ENCODE measurements at places on chromosomes 5 and 9.
A peak's percentile ranks its signal among the peaks of the same experiment; 100 is the strongest.

DNA sequence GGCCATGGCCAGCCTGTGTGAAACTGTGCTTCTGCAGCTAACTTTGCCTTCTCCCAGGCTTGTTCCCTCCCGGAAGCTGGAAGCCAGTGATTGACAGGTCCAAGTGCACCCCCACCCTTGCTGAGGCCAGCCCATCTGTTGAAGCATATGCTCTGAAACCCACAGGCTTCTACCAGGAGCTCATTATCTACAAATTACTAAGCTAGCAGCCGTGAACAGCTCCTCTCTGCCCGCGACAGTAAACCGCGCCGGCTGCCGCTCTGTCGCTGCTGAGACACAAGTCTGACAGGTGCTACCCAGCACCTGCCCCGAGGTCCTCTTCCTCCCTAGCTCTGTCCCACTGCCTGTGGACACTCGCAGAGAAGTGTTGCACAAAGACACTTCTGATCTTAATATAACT is 490.9 kb downstream of the GADD45G start:
- DNase-seq: peak; percentile 8

DNA sequence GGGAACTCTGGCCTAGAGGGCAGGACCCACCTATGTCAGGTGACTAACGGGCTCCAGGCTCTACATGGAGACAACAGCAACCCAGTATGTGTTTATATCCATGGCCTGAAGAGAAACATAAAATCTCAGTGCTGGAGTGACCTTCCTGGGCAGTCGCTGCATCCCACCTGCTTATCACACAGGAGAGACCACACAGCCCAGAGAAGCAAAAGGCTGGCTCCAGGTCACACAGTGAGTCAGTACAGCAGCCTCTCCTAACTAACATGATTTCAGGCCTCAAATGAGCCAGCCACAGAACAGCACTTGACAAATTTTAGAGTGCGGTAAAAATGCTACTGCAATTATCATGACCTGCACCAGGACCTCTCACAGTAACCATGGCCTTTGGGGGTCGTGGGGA is 54.0 kb upstream of the TGFBR1 start:
- no peak for DNase-seq

DNA sequence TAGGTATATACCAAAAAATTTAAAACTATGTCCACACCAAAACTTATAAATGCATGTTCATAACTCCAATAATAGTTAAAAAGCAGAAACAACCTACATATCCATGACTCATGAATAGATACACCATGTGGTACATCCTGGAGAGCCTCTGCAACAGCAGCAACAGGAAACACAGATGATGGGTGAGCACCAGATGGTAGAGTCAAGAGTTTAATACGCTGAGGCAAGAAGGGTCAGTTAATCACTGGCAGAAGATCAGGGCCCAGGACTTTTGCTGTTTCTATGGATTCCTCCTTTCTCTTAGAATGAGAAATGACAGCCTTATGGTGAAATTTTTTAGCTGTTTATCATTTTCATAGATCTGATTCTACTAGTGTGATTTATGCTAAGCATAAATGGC is 351.8 kb upstream of the ADAMTSL1 start:
- no peak for DNase-seq

GRCh38 chr5:5080790-5081189 is 59.3 kb upstream of the ADAMTS16 start:
- no peak for DNase-seq

- no peak for DNase-seq
Measured at GRCh38 chr5:59843511-59844213, 49.9 kb downstream of the PDE4D start.

GRCh38 chr5:35777358-35778087 is 79.2 kb upstream of the IL7R start:
- DNase-seq: peak; percentile 63

GRCh38 chr5:14869668-14870164 is 1.9 kb downstream of the ANKH start:
- peak; percentile 59 for DNase-seq

GRCh38 chr9:95057101-95057500 is 260.4 kb downstream of the FANCC start:
- no peak for DNase-seq

DNA sequence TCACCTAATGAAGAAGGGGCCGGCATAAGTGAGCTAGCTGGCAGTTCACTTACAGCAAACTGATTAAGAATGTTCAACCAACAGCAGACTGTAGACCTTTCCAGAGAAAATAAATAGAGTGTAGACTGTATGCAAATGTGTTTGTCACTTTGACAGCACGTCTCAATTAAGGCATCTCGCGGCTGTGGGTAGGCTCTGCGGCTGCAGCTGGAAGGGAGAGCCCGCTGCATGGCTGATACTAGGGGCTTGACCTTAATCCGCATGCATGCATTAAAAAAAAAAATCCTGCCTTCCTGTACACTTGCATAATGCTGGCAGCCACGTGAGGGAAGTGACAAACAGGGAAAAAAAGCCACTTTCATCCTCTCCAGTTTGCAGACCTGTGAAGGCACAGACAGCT is 82.3 kb downstream of the CRB2 start:
- no peak for DNase-seq

GRCh38 chr5:87781976-87782375 is 369.2 kb upstream of the CCNH start:
- no peak for DNase-seq

DNA sequence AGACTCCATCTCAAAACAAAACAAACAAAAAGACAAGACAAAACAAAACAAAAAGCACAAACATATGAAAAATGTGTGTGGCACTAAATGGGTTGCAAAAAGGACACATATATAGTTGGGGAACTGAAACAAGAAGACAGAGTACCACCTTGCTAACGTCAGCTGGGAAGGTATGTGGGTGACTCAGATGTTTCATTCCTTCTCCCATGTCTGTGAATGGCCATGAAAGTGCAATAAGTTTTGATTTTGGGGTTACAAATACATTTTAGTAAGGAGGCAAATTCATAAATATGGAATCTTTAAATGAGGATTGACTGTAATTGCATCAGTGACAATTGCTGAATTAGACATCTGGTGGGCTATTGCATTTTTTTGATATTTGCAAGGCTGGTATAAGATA is 81.6 kb upstream of the KLF4 start:
- DNase-seq: no peak

- no peak for DNase-seq
Measured at GRCh38 chr5:78811866-78812265, 163.3 kb upstream of the LHFPL2 start.

- DNase-seq: no peak
Measured at GRCh38 chr5:119582987-119583386, 46.4 kb upstream of the FAM170A start.

DNA sequence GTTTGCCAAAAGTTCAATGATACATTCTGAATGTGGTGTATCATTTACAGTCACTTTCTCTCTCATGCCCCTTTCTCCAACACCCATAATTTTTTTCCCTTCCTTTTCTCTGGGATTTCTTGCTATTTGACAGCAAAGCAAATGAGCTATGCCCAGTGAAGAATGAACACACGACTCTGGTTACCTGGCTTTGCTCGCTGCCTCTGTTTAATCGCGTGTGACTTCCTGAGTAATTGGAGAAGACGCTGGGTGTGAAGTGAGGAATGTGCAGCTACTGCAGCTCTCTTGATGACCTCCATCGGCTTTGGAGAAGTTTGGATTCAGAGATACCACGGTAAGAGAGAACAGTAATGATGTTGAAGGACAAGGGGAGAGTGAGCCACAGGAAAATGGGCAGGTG is 651.8 kb downstream of the KIF4B start:
- DNase-seq: no peak

DNA sequence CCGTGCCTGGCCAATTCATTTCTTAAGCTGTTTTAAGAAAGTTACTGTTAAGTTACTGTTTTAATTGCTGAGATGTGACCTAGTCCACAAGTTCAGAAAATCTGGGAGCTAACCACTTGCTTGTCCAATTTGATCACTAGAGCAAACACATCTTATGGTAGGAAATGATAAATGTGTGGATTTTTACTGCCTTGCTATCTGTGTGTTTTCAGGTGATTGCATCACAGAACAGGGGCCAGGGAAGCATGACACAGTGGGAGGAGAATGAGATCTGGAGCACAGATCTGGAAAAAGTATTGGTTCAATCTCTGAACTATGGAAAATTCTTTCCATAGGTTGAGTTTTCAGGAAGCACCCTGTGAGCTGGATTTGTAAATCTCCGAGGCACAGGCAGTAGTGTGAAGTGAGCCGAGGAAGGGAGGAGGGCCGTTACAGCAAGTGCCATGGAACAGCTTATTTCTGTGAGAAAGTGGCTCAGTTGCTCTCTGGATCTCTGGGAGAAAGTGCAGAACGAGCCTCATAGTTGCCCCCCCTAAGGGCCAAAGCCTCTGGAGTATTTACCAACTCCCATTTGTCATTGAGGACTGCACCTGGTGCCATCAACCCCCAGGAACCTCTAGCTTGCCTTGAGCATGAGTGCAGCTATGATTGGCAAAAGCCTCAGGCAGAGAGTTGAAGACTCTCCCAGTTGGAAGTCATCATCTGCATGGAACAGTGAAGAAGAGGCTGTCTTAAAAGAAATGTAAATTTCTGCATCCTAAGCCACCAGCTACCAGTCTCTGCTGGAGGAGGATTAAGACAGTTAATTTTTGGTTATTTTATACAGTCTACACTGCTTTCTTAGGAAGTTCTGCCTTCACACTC is 161.8 kb upstream of the CLINT1 start:
- no peak for DNase-seq

DNA sequence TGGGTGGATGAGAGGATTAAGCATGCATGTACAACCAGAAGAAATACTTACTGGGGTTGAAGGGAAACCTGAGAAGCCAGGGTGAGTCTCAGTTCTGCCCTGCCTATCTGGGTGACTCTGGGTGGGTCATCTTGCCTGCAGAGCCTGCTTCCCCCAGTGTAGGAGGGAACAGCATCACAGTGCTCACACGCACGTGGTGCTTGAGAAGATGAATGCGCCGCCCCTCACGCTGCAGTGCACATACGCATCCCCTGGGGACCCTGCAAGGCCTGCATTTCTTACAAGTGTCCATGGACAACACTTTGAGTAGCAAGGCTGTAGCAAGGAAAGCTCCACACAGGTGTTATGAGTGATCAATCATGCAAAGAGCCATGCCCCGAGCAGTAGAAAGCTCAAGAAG is 18.7 kb upstream of the GABBR2 start:
- DNase-seq: no peak

DNA sequence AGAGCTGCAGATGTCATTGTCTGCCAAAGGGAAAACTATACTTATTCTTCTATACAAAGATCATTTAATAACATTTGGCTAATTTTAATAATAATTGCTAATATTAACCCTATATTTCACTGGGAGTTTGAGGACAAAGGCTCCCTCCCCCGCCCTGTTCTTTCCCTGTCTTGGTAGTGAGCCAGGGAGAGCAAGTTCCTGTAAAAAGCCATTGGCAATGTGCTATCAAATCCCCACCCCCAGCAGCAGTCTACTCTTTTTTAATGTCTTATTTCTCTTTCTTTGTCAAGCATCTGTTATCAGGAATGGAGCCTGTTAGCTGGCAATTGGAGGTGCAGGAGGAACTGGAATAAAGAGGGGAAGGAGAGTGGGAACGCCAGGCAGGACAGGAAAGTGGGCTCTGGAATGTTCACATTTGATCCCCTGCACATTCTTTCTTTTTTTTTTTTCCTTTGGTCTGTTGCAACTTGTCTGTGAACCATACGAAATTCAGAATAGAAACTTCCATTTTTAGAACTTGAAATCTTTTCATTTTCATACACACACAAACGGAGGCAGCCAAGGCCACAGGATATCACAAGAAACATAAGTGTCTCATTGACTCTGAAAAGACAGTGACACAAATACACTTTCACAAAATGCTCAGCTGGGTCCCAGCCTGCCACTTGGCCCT is 664.8 kb upstream of the ZNF608 start:
- DNase-seq: no peak

DNA sequence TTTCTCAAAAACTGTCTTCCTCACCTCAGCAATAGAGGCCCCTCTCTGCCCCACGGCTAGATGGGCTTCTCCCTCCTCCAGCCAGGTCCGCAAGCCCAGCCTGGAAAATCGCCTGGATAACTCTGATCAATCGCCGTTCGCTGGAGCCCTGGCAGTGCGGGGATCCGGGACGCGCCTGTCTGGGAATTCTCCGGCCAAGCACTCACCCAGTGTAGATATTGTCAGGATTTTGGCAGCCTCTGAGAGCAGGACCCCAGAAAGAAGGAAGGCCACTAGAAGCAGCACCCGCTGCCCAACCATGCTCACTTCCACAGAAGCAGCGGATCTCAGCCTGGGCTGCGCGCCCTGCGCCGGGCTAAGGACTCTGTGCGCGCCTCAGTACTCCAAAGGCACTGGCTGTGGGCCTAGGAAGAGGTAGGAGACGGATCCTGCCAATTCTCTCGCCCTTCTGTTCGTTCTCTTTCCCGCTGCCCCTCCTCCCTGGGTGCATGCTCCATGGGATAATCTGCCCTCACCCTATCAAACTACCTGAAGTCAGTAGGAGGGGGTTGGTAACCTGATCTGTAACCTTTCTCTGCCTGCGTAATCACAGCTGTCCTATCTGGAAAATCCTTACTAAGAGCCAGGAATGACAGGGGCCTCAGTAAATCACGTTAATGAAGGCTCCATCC is at the start of gene UGT3A1:
UGT3A1 (minus strand) TSS at position 450 of the 671 bp plus-strand sequence; CDS start at position 300, 150 bp downstream.
- no peak for DNase-seq

DNA sequence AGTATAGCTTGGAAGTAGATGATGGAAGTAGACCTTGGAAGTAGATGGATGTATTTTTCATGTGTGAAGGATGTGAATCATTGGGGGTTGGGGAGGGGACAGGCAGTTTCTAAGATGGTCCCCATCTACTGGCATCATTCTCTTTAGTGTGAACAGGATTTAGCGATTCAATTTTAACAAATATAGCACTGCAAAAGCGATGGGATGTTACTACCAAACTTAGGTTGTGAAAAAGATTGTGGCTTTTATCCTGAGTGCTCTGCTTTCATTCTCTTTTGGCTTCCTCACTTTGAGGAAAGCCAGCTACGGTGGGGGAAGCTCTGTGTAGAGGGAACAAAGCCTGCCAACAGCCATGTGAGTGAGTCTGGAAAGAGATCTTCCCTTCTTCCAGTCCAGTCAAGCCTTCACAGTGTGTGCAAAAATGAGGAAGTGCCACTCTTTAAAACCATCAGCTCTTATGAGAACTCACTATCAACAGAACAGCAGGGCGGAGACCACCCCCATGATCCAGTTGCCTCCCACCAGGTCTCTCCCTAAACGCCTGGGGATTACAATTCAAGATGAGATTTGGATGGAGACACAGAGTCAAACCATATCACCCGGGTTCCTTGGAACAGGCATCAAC is 441.4 kb downstream of the SH3GL2 start:
- no peak for DNase-seq

DNA sequence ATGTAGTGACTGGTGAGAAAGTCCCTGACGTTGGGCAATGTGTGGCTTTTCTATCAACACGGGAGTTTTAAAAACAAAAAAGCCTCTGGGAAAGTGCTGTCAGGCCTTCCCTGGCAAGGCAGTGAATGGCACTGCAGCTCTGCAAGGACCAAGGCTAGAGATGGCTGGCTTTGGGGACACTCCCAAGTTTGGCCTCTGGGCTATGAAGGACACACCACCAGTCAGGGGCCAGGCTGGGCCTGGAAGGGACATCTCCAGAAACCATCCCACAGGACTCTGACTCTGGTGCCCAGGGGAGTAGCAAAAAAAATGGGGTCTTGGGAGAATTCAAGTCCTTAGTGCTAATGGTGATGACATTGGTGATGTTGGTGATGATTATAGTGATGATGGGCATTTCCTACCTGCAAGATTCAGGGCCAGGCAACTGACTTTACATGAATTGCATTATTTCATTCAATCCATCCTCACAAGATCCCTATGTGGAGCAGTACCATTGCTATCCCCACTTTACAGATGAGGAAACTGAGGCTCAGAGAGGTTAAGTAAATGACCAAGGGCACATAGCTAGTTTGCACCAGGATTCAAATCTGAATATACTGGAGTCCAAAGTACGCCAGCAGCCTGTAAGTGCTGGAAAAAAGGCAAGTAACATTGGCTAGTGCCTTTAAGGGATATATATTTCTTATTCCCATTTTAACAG is 2.6 kb upstream of the PPARGC1B start:
- no peak for DNase-seq

Measured in stimulated activated CD4-positive, alpha-beta T cell treated with anti-CD3 and anti-CD28 coated beads, Interleukin-1b, Interleukin-23, amount 100 ng/mL, for 48 hours (primary cell).